Activated T-helper 9 cell treated with anti-CD3 and anti-CD28 coated beads, Interleukin-2, amount 50 U/mL, for 16 hours (primary cell): ENCODE measurements at places on chromosomes 6 and 20.

GRCh38 chr6:41774841-41775240, 4.9 kb downstream of the FRS3 start:
- DNase-seq = no peak

DNA sequence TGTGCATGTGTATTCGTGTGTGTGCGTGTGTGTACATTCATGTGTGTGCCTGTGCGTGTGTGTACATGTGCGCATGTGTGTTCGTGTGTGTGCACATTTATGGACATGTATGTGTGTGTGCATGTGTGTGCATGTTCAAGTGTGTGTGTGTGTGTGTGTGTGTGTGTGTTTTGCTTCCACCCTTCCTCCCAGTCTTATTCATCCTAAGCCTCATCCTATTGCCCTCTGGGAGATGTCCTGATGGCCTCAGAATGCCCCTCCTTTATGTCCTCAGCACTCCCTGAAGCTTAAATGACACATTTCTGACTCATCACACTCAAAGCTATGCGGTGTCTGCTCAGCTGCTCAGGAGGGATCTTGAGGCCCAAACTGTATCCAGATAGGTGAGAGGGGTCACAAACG, 76.6 kb upstream of the CCDC167 start:
- no peak for DNase-seq

DNA sequence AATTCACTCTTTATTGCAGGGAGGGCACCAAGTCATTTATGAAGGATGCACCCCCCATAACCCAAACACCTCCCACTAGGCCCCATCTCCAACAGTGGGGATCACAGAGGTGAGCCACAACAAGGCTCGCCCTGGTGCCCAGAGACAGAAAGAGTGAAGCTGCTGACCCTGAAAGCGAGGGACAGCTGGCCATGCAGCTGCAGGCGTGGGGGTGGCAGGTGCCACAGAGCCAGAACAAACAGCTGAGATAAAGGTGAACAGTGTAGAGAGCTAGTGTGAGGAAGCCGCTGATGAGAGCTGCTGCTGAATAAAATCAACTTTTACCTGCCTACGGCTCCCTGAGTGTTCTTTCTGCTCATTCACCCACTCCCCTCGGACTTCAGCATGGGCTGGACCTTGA, 18.8 kb upstream of the RGS17 start:
- DNase-seq = no peak

DNA sequence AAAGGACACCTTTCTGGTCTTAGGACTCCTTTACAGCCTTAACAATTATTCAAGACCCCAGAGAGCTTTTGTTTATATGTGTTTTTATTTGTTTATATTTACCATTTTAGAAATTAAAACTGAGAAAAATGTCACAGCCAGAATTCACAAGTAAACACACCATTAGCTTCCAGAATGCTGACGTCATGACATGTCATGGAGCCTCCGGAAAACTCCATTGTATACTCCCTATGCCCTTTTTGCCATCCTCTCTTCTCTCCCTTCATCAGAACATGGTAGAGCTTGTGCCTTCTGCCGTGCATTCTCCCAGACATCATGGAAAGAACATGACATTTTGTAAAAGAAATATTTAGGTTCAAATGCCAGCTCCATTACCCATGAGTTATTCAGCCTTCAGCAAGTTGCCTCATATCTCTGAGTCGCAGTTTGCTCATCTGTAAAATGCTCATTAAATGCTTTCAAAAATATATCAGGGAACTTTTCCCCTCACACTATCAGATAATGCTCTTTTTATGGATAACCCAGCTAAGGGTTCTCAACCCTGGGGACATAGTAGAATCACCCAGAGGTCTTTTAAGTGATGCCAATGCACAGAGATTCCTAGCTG, 27.8 kb downstream of the TNFAIP3 start:
- DNase-seq = no peak

DNA sequence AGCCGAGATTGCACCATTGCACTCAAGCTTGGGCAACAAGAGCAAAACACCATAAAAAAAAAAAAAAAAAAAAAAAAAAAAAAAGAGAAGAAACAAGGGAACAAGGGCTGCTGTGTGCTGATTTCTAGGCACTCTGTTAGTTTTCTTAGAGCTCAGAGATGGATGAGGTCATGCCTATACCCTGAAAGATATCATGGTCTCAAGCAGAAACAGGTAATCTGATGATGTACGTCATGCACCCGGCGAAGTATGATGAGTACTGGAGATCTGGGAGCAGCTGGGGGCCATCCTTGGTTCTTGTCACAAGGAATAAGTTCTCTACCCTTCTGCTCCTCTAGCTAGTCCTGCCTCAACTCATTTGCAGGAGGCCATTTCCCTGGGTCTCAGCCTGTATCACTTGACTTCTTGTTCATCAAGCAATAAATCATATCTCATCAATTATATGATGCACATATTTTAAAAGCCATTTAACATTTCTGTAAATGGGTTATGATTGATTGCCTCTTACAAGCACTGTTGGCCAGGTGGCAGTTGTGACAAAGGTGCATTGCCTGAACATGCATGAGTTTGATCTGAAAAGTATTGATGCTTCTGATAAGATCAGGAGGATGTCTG, 517.2 kb downstream of the DHX35 start:
- no peak for DNase-seq

GRCh38 chr6:55282115-55282514, 45.2 kb upstream of the GFRAL start:
- DNase-seq = no peak

DNA sequence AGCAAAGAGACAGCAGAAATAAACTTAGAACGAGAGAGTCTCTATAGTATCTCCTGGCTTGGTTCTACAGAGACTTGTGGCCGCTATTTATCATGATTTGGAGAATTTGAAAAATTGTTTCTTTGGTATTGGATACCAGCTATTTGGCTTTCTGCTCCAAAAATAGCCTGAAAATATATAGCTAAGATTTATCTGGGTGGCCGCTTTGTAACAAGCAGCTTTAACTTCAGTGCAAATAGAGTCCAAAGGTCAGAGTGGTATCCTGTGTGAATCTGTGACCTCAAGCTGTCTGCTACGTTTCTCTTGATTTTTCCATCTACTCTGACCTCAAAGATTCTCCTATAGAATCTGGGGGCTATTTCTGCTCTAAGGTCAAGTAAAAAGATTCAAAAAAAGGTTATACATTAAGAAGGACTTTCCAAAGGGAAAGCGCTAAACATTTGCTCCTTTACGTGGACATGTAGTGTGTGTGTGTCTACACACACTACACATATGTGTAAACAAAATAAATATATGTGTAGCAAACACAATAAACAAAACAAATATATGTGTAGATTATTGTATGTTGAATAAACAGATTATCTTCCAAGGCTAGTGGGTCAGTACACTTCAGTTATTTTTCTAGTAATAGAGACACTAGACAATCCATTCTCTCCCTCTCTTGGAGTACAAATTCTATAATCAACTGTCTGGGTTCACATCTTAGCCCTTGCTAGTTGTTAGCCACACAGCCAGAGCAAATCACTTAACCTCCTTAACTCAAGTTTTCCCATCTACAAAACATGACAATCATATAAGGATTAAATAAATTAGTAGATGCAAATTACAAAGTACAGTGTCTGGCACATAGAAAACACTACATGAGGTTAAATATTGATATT, 40.8 kb downstream of the CHD6 start:
- DNase-seq = no peak

GRCh38 chr20:35952480-35953386, 1.6 kb downstream of the SCAND1 start:
- DNase-seq = no peak

- DNase-seq = no peak
Measured at GRCh38 chr20:34549291-34549928, 9.1 kb upstream of the MAP1LC3A start.

DNA sequence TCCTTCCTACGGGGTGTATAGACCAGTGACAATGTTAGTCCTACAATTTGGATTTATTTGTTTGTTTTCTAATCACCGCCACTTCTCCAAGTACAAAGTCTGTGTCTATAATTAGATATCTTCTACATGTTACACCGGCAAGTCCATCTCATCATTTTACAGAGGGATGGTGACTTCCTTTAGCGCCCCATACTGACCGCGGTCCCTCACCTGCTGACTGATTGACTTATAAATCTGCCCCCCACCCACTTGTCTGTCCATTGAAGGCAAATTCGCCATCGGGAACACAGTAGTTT, 8.9 kb upstream of the NR2E1 start:
- DNase-seq = no peak

- DNase-seq = no peak
Measured at GRCh38 chr20:62884556-62884955, 22.9 kb upstream of the TCFL5 start.

GRCh38 chr6:17638212-17638715, 38.2 kb downstream of the FAM8A1 start:
- no peak for DNase-seq

DNA sequence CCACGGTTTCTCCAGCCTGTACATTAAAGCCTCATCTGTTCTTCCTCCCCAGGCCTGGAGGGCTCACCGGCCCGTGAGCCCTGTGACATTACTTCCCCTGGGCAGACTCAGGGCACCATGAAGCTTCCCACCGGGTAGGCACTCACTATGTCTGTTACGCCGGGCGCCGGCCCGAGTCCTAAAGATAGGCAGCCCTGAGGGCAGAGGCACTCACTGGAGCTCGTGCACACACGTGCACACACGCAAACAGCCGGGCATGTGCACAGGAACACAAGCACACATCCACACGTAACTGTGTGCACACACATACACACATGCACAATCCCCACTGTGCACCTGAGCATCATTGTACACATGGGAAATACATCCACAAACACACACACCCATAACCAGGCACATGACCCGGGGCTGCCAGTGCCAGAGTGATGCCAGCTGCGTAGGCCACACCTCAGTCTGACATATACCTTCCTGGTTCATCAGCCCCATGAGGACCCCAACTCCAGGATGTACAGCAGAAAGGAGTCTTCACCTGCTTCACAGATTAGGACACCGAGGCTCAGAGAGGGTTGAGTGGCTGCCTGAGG, 83.7 kb downstream of the YTHDF1 start:
- no peak for DNase-seq

GRCh38 chr6:6912817-6913744, 194.7 kb upstream of the RREB1 start:
- DNase-seq = no peak

GRCh38 chr6:169529931-169530751, 171.7 kb downstream of the WDR27 start:
- DNase-seq = no peak

GRCh38 chr6:3891883-3892282, 42.7 kb downstream of the FAM50B start:
- DNase-seq = no peak

DNA sequence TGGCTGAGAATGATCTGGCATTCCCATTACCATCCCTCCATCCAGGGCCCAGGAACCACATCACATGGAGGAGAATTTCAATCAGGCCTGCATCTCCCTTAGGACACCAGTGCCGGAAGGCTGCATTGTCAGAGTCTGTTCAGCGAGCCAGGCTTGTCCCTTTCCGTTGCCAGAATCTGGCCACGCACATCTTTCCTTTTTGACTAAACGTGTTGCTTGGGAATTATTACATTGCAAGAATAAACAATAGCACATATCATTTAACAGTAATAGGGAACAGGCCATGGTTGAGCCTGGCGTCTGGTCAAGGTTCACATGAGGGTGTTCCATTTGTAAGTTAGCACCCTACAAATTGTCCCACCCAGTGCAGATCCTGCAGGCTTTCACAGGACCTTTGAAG, 42.8 kb downstream of the SOBP start:
- DNase-seq = no peak

DNA sequence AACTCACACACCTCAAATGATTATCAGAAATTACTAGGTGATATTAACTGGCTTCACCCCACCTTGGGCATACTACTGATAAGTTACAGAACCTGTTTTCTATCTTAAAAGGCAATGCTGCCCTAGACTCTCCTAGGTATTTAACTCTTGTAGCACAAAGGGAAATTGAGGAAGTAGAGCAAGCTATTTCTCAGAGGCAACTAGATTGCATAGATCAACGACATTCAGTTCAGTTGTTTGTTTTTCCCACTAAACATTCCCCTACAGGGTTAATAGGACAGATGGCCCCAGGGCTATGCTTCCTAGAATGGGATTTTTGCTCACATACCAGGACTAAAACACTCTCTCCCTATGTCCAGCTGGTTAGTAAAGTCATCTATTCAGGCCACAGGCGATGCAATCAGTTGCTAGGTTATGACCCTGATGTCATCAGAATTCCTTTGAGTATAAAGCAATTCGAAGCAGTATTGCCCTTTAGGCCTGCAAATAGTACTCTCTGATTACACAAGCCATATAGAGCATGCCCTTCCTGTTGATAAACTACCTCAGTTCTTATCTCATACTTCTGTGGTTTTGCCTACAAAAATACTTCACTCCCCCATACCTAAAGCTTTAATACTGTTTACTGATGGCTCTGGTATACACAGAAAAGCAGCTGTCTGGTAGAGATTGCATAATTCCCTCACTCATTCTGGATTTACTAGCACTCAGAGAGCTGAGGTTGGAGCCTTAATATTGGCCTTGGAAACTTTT, 67.4 kb upstream of the ASCC3 start:
- no peak for DNase-seq

DNA sequence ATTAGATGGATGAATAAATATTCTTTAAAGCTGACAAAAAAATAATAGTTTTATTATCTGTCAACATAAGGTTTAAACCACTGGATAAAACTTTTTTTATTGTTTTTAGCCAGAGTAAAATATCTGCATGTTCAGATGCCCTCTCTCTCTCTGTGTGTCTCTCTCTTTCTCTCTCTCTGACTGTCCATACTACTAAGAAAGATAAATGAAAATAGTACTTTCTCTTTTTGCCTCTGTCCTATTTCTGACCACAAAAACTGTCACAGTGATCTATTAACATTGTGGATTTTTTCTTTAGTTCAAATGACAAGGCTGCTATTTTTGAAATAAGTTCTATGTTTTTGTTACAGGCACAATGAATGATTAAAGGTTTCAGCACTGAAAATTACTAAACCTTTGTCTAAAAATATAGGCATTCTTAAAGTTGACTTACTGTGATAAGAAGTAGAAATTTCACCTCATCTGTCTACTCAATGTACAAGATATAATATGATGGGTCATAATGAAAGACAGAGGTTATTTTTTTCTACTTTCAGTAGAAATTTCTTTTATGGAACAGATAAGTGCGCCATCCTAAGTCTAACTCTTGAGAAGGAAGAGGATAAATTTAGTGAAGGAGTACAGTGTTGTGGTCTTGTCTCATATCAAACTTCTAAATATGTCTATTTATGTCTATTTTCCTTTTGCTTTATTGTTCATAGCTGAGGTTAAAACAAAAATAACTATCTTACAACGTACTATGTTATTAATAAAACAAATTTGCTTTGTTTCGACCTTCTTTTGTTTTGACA, 341.9 kb upstream of the EYS start:
- DNase-seq = no peak

DNA sequence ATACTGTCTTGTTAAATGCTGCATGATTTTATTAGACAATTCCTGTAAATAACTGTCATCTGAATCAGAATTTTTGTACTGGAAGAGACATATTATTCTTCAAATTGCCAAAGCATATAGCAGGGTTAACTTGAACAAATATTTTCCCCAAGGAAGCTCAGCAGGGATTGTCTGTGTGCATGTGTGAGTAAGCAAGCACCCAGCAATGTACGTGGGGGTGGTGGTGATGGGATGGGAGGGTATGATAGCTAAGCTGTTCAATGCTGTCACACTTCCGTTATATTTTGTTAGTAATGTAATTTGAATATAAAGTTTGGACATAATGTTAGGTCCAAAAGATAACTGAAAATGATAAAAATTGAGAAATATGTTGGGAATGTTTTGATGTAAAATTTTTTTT, 118.1 kb downstream of the MYB start:
- DNase-seq = no peak
